Amniotic epithelial cell (primary cell): ENCODE measurements at places on chromosomes 4 and X.

GRCh38 chrX:97909245-97909644 lies 1025.5 kb downstream of the RPA4 start:
- no peak for DNase-seq

DNA sequence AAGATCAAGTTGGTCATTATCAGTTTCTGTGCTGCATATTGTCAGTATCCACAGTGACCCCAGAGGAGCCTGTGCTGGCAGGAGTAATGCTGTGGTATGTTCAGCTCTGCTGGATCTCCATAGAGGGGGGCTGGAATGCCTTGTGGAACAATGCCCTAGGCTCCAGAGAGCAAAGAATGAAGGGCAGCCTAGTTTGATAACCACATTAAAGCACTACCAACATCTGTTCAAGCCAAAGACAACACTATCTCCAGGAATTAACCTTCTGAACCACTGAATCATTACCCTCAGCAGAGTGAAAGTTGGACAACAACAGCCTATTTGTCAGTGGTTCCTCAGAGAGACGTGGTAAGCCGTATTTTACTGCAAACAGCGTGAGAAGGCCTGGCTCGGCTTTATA lies 192.3 kb upstream of the CXorf66 start:
- DNase-seq = peak; percentile 93

DNA sequence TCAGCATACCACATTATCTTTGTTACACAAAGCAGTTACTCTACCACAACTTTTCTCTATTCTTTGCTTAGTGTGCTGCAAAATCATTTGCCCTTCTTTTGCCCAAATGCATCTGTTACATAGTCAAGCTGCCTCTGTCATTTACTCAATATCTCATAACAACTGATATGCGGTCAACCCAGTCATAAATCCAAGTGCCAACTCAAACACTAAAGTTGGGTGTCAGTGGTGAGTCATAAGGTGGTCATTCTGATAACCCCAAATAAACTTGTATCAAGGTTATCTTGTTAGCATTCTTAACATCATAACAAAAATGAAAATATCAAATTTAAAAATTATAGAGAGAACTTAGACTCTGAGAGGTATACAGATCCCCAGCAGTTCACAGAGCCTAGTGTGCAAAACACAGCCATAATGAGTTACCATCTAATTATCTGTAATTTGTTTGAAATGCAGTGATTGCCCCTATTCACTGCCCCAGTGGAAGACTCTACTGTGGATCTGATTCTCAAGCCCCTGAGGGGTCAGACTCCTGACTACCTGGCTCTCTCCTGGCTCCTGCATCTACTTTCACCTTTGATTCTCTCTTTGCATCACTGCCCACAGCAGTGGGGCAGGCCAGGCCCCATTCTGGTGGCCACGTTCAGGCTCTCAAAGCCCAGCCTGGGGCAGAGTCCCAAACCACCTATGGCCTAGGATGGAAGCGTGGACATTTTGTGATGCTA lies 29.2 kb downstream of the TBC1D9 start:
- DNase-seq = peak; percentile 59

DNA sequence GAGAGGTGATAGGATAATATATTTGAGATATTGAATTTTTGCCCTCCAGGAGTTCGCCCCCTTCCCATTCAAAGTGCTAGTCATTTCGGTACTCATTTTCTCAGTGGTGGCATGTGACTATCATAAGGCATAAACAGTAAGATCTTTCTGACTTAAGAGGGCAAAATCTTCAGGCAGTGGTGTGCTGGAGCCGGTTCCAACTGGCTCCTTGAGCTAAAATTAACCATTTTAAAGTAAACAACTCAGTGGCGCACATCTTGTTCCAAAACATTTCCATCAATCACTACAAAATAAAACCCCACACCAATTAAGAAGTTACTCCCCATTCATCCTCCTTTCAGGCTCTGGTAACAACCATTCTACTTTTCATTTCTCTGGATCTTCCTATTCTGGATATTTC lies 43.3 kb downstream of the LUZP4 start:
- DNase-seq = peak; percentile 47

DNA sequence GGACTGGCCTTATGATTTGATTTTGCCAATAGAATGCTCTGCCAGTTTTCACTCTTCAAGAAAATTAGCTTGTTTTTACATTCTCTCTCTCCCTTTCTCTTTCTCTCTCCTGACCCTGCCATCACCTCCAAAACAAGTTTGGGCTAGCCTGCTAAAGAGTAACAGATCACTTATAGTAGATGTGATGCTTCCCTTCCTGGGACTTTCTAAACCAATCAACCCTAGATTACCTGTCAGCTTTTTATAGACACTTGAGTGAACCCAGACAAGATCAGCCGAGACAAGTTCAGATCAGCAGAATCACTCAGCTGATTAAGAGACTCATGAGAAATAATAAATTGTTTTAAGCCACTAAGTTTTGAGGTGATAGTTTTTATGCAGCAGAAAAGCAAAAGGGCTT lies 521.2 kb downstream of the ANKRD50 start:
- DNase-seq = no peak

- DNase-seq = no peak
Measured at GRCh38 chr4:125961626-125962025, 646.9 kb downstream of the FAT4 start.

GRCh38 chr4:15291122-15291521 lies 136.7 kb upstream of the C1QTNF7 start:
- peak; percentile 66 for DNase-seq

DNA sequence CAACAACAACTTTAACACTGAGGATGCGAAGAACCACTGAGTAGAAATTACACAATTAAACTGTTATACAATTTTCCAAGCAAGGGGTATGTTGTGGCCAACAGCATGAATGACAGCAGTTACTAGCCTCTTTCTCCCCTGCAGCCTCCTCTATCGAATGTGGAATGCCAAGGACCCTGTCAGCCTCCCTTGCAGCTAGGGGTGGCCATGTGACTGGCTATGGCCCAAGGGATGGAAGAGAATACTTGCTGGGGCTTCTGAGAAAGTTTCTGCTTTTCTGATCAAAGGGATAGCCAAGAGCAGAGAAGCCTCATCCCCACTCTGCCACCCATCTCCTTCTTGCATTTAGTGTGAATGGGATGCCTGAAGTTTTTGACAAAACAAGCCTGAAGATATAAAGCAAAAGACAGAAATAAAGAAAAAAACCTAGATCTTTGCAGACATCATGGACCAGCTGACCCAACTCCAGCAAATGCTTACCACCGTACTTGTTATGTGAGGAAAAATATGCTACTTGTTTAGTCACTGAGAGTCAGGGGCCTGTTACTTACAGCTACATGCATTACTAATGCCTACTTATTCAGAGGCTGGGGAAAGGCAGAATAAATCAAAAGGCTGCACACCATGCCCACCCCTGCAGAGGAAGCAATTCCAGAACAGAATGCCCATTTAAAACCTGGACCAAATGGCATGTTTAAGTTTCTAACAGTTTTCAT lies 32.0 kb downstream of the DCTD start:
- peak; percentile 71 for DNase-seq

DNA sequence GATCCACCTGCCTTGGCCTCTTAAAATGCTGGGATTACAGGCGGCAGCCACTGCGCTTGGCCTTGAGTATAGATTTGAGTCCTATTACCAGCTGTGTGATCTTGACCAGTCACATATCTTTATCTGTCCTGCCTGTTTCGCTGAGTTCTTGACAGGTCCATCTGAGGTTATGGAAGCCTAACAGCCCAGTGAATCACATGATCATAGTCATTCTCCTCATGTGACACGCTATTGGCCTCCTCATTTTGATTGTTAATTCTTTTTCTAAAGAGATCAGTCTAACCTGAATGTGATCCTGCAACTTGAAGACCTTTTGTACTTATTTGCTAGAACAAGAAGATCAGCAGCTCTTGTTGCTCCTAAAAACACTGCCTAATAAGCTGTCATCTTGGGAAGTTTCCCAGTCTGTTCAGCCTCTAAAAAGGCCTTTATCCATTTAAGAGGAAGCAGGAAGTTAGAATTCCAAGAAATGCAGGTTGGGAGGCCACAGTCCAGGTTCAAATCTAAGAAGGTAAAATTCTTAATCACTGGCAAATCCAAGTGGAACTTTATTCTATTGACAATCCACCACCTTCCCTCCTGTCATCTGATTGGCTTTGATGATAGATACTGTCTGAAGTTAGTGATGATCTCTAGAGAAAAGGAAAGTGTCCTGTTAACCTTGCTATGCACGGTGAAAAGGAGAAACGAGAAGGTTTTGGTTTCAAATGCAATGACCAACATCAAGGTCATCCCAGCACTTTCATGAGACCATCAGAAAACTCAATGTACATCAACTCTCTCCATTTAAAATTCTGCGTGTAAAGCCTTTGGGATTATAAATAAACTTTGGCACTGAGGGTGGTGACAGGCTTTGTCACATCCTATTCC lies 86.9 kb downstream of the CHRNA9 start:
- no peak for DNase-seq

- DNase-seq = no peak
Measured at GRCh38 chr4:119626943-119627266, 1.7 kb downstream of the PDE5A start.

- DNase-seq = peak; percentile 46
Measured at GRCh38 chr4:109113521-109113920, 188.9 kb downstream of the COL25A1 start.

DNA sequence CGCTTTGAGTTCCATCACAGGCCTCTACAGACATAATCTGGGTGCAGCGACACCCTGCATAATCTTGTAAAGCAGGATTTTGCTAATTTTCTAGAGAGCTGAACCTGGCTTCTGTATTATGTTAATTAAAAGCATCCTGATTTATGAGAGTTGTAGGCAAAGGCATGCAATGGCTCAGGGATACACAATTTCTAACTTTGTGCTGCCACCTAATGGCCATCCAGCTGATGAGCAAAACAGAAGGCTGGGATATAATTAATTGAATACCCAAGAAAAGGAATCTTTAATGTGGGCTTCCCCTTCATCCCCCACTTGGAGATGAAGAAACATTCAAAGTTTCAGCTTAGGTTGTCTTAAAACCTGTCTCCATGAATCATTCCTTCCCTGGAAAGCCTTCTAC lies 78.1 kb downstream of the BMP15 start:
- peak; percentile 7 for DNase-seq

- no peak for DNase-seq
Measured at GRCh38 chrX:24996096-24996709, 19.6 kb downstream of the ARX start.

DNA sequence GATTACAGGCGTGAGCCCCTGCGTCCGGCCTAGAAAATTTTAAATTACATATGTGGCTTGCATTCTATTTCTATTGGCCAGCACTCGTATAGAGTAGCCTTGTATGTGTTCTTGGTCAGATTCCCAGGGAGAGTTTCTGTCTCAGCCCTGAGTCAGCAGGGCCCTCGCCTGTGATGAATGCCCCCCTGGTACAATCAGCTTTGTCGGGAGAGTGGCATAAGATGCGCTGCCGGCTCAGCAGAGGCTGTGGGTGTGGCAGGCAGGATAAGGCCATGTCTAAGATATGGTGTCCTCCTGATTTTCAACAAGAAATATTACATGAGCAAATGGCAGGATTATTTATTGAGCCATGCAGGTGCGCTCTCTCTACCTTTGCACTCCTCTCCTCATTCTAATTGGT lies 1.6 kb upstream of the REELD1 start:
- DNase-seq = no peak

- no peak for DNase-seq
Measured at GRCh38 chrX:17627026-17627425, 110.3 kb upstream of the SCML1 start.

- no peak for DNase-seq
Measured at GRCh38 chrX:17442898-17443297, 67.9 kb downstream of the NHS start.

DNA sequence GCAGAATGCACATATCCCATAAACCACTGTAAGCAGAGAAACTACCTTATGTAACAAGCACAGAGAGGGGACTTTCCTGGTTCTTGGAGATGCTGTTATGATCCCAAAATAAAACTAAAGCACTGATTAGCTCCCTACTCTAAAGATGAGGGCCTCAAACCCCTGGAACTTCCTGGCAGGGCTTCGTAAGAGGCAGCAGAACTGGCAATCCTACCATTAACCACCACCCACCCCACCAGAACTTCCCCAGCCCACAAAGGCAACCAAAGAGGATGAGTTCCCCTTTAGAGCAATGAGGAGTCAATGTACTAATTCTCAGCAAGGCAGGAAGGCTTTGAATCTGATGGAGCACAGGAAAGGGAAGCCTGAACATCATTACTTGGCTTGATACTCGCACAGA lies 436.5 kb upstream of the FRG1 start:
- no peak for DNase-seq

- DNase-seq = no peak
Measured at GRCh38 chrX:102535958-102536357, 19.4 kb upstream of the TMSB15A start.

DNA sequence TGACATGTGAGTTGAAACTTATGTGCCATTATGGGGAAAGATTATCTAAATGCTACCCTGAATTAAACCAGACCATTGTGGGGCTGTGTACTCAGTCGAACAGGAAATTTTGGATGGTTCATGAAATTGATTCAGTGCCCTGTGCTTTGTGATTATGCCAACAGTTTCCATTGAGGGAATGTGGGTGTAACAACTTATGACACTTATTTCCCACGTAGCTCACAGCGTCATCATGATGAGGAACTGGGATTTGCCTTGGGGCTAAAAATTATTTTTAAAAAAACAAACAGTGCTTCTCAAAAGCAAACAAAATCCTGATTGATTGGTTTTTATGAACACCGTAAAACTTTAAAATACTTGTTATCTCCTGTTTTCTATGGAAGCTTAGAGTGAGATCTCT lies 8.3 kb upstream of the CLTRN start:
- DNase-seq = no peak

DNA sequence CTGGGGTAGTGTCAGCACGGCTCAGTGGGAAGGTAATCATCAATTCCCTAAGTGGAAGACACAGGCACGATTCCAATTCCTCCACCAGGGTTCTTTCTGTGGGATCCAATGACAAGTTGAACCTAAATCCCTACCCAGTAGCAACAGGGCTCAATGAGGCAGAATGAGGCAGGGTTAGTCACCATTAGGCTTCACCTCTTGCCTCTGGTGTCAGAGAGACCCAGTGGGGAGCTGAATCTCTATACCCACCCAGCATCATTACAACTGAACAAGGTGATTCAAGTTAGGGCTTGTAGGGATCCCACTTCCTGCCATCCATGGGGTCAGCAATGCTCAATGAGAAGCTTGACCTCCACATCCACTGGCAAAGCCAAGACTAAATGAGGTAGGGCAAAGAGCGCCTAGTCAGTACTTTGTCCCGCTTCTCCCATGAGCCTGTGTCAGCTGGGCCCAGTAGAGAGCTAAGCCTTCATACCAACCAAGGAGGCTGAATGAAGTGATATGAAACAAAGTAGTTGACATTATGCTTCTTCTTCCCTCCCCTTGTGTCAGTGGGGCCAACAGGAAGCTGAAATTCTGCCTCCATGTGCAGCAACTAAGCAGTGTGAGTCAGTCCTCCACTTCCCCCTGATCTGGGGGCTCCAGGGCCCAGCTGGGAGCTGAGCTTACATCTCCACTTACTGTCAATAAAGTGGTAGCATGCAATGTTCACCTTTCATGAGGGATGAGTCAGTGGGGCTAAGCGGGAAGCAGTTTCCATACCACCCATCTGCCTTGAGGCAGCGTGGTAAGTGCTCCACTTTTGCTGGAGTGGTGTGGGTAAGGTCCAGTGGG lies 36.4 kb upstream of the RBM41 start:
- peak; percentile 15 for DNase-seq
